Glomerular endothelial cell (primary cell): ENCODE measurements at places on chromosomes 12 and 14.

DNA sequence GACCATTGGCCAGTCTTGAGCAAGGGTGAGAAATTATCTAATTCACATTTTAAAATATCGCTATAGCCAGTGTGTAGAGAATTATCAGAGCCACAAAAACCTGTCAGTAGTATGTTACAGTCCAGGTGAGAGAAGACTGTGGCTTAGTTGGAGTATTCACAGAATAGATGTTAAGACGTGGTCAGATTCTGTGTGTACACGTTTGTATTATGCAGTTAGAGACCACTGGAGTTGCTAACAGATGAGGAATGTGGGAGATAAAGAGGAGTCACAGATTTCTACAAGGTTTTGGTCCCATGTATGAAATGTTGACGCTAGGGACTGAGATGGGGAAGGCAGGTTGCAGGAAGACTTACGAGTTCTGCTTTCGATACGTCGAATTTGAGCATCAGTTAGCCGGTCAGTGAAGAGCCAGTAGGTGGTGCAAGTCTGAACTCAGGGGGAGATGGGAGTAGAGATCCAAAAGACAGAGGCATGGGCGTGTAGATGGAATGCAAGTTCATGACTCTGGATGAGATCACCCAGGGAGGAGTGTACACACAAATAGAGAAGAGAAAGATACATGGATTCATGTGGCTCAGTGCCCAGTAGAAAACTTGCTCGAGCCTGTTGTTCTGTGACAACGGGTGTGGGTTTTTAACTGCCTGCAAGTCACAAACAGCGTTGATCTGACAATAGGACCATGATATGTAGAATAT lies 114.8 kb upstream of the FLRT2 start:
- no peak for DNase-seq

DNA sequence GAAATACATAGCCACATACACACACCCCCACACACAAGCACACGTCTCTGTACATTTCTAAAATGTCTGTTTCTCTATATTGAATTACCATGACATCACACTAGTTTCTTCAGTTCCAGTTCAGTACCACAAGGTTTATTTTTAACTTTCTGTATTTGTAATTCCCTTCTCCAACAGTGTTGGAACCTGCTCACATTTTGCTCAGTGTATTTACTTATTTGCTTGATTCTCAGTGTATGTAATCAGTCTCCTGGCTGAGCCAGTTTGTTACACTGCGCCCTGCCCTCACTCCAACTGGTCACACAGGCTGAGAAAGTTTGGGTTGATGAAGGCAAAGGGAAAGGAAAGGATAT lies 67.1 kb downstream of the MON2 start:
- no peak for DNase-seq

DNA sequence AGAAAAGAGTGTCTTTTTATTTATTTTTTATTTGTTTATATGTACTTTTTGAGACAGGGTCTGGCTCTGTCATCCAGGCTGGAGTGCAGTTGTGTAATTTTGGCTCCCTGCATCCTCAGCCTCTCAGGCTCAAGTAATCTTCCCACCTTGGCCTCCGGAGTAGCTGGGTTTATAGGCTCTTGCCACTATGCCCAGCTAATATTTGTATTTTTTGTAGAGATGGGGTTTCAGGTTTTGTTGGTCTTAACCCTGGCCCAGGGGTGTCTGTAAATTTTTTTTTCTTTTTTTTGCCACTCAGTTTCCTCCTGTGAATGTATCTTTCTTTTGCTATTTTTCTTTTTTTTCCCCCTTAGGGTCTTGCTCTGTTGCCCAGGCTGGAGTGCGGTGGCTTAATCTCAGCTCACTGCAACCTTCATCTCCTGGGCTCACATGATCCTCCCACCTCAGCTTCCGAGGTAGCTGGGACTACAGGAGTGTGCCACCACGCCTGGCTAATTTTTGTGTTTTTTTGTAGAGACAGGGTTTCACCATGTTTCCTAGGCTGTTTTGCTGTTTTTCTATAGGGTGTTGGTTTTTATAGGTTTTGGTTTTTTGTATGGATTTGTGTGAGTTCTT lies 11.0 kb downstream of the RCOR1 start:
- DNase-seq, result no peak

DNA sequence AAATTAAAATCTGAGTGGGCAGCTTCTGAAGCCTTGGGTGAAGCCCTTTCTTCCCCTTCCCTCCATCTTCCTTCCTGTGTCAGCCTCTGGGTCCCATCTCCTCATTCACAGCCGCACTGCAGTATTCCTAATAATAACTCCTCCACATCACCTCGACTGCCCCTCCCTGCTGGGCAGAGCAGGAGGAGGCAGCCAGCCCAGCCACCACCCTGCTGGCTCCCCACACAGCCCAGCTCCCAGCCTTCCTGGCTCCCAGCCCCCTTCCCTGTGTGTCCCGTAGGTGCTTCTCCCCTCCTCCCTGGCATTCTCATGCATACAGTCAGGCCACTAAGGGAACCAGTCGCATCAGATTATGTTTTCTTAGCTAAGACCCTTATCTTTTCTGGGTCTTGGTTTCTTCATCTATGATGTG lies 3.7 kb downstream of the IFFO1 start:
- no peak for DNase-seq

DNA sequence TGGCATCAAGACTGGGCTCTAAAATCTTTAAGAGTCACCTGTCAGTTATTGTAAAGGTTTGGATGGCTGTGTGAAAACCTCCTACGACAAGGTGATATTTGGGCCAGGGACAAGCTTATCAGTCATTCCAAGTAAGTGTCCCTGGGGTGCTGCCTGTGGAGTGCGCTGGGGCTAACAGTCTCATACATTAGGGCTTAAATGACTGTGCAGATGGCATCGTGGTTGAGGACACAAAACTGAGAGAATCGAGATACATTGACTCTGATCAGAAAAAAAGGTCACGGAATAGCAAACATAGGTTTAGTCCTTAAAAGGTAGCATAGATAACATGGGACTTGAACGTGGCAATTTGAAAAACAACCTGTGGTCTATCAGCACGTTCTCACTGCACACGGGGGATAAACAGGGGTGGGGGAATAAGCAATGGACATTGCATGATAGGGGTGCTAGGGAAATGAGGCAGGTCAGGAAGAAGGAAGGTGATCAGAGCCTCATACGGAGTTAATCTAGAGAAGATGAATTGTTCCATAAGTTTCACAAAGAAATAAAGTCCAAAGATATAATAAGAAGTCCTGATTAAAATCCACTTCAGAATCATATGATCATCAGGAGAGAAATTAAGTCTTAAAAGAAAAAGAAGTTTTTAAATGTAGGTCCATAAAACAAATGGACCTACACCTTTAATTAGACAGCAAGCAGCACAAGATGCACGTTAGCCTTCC lies 100.3 kb downstream of the DAD1 start:
- no peak for DNase-seq
